GM13976 (cell line): ENCODE measurements at places on chromosomes 12 and 14.
A peak's percentile ranks its signal among the peaks of the same experiment; 100 is the strongest.

DNA sequence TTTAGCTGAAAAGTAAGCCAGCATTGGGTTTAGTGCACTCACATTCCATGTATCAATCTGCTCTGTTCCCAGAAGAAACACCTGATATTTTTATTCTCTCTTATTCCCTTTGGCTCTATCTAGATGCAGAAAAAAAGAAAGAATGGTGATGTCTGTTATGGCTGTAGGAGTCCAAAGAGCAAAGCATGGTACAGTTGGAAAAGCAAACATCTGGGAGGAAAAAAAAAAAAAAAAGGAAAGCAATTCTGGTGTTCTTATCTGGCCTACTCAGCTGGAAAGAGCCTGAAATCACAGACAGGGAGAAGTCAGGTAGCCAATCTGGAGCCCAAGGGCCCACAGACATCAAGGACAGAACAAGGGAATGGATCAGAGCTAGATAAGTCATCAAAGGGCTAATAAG lies 293.9 kb downstream of the DUSP6 start:
- no peak for DNase-seq

DNA sequence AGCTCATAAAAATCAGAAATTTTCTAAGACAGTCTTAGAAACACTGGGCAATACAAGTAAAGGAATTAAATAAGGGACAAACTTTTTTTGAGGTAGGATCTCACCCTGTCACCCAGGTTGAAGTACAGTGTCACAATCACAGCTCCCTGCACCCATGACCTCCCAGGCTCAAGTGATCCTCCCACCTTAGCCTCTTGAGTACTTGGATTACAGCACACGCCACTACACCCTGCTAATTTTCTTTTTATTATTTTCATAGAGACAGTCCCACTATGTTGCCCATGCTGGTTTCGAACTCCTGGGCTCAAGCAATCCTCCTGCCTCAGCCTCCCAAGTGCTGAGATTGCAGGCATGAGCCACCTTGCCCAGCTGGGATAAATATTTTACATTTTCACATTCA lies 90.3 kb downstream of the USP15 start:
- no peak for DNase-seq

GRCh38 chr12:75553836-75554555 lies 42.6 kb upstream of the KRR1 start:
- DNase-seq: no peak

GRCh38 chr14:24816011-24816928 lies 182.3 kb upstream of the GZMB start:
- DNase-seq: no peak

GRCh38 chr12:84793558-84794367 lies 118.8 kb downstream of the SLC6A15 start:
- no peak for DNase-seq

GRCh38 chr12:46470975-46471374 lies 98.4 kb upstream of the SLC38A2 start:
- no peak for DNase-seq

- DNase-seq: peak; percentile 37
Measured at GRCh38 chr14:97077253-97077653, 280.1 kb downstream of the VRK1 start.

DNA sequence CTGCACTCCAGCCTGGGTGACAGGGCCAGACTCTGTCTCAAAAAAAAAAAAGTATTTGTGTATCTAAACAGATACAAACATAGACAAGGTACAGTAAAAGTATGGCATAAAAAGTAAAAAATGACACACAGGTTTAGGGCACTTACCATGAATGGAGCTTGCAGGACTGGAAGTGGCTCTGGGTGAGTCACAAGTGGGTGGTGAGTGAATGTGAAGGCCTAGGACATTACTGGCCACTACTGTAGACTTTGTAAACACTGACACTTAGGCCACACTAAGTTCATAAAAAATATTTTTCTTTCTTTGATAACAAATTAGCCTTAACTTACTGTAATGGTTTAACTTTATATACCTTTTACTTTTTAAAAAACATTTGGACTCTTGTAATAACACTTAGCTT lies 38.0 kb upstream of the EIF5 start:
- DNase-seq: no peak

GRCh38 chr12:225012-225411 lies 11.1 kb upstream of the SLC6A12 start:
- DNase-seq: no peak

DNA sequence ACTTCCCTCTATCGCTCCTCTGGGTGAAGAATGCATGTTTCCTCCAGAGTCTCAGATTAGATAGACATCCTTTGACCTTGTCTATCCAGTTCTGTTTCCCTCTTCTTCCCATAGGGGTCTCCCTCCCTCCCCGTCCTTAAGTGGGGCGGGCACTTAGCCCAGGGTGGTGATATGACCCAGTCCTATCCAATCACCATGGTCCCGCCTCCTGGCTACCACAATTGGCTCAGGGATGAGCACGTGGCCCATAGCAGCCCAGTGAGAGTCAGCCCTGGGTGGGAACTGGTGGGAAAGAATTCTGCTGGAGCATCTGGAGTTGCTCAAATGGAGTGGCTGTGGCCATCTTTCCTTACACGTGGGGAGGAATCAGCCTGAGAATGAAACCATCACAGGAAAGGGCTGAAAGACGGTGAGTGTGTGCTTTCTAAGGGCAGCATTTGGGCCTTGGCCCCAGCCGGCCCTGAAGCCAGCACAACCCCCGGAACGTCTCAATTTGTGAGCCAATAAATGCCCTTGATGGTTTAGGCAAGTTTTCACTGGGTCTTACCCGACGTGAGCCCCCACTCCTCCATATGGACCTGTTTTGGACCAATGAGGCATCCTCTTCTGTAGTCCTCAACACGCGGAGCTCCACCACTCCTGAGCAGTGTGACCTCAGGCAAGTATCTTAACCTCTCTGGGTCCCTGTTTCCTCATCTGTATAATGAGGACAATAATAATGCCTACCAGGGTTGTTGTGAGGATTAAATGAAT lies 14.4 kb upstream of the MLXIP start:
- DNase-seq: peak; percentile 71

GRCh38 chr12:10121278-10121677 lies 8.7 kb downstream of the CLEC7A start:
- DNase-seq: no peak

DNA sequence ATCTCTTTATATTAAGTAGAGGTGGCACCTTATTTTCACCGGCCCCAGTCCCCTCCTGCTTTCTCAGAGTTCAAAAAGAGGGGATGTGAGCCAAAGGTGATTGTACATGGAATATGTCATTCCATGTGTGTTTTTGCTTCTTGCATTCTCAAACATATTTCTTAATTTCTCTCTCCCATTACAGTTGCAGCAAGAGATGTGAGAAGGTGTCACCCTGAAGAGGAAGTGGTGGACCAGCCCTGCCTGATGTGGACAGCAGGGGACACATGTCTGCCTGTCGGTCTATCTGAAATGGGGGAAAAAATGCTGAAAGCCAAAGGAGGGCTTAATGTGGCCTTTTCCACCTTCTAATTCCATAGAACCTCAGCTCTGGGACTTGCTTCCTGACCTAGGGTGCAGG lies 1.9 kb upstream of the FOXN3 start:
- no peak for DNase-seq

DNA sequence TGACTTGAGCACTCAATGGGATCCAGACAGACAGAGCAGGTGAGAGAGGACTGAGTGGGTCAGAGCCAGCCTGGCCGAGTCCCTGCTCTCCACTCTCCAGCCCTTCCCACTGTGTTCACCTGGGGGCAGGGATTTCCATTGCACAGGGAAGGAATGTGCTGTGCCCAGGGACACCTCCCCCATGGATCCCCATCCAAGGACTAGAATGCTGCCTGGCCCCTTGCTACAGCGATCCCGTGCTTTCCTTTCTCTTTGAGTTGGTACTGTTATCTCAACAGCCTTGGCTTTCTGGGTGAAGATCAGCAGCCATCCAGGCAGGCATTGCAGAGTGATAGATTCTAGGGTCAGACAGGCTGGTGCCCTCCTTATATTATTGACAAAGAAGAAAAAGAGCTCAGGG lies 60.3 kb upstream of the DLK1 start:
- no peak for DNase-seq

DNA sequence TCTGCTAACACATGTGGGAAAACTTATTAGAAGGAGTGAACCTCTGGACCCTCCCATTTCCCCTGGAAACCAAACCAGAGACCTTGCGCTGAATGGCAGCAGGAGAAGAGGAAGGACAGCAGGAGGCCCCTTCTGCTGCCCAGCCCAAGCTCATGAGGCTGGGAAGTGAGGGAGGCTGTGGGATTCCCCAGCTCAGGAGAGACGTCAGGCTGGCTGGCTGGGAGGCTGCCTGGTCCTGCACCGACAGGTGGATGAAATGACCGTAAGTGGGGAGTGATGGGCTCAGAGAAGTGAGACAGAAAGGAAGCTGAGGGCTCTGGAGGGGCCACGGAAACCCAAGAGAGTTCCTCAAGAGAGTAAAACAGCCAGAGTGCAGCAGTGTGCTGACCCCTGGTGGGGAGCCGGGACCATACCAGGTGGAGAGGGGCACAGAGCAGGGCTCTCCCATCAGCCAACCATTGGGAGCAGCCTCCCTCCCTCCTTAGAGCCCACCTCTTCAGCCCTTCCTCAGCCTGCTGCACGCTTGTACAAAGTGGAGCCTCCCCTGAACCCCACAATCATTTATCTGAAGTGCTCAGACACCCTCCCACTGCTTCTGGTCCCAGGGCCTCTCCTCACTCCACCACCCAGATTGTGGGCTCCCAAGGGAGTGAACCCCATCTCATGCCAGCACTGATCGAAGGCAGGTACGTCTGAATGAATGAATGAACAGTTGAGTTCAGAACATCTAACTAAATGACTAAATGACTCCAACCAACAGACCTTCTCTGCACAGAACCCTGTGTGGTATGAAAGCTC lies 14.0 kb downstream of the TAMALIN start:
- peak; percentile 76 for DNase-seq

DNA sequence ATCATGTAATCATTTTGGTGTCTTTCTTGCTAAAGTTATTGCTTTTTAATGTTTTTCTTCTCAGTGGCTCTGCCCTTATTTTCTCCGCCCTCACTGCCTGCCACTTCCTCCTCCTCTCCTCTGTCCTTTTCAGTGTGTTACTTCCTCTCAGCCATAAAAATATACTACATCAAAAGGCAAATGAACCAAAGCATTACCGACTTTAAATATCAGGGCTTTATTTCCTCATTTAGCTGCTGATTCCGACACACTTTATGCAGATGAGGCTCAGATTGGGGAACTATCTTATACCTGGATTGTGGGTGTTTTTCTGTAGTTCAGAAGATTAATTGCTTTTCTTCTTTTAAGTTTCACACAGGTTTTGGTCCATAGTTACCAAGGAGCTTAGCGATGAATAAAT lies 118.1 kb downstream of the CMAS start:
- DNase-seq: no peak

DNA sequence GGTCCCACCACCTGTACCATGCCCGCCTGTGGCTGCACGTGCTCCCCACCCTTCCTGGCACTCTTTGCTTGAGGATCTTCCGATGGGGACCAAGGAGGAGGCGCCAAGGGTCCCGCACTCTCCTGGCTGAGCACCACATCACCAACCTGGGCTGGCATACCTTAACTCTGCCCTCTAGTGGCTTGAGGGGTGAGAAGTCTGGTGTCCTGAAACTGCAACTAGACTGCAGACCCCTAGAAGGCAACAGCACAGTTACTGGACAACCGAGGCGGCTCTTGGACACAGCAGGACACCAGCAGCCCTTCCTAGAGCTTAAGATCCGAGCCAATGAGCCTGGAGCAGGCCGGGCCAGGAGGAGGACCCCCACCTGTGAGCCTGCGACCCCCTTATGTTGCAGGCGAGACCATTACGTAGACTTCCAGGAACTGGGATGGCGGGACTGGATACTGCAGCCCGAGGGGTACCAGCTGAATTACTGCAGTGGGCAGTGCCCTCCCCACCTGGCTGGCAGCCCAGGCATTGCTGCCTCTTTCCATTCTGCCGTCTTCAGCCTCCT lies 1.1 kb downstream of the INHBE start:
- DNase-seq: peak; percentile 61

- no peak for DNase-seq
Measured at GRCh38 chr14:43528321-43528720, 978.8 kb downstream of the FSCB start.

DNA sequence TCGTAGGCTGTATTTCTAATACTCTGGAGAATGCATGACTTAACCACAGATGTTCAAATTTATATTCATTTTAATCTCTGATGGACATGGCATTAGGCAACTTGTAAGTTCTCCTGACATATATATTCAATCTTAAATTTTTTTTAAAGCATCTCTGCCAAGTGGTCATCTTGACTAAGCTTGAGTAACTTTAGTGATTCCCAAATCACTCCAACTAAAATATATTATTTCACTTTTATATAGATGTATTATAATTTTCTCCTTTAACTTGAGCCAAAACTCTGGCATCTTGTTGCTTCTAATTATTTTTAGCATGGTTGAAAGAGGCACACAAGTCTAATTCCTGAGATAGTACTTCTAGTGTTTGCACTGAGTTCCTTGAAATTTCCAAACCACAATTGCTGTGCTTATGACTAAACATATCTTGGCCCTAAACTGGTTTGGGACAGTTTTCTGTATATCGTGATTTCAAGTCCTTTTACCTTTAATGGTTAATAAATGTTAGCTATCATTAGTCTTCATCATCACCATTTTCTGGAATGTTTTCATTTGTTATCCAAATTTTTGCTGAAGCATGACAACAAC lies 8.4 kb downstream of the LRFN5 start:
- DNase-seq: no peak

GRCh38 chr12:76391461-76391860 lies 43.2 kb upstream of the BBS10 start:
- DNase-seq: no peak

GRCh38 chr12:65779946-65780345 lies 44.3 kb upstream of the HMGA2 start:
- DNase-seq: no peak

DNA sequence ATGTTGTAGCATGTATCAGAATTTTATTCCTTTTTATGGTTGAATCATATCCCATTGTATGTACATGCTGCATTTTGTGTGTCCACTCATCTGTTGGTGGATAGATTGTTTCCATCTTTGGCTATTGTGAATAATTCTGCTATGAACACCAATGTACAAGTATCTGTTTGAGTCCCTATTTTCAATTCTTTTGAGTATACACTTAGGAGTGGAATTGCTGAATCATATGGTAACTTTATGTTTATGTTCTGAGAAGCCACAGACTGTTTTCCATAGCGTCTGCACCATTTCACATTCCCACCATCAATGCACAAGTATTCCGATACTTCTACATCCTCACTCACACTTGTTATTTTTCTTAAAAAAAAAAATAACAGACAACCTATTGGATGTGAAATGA lies 91.5 kb downstream of the ARF6 start:
- no peak for DNase-seq

DNA sequence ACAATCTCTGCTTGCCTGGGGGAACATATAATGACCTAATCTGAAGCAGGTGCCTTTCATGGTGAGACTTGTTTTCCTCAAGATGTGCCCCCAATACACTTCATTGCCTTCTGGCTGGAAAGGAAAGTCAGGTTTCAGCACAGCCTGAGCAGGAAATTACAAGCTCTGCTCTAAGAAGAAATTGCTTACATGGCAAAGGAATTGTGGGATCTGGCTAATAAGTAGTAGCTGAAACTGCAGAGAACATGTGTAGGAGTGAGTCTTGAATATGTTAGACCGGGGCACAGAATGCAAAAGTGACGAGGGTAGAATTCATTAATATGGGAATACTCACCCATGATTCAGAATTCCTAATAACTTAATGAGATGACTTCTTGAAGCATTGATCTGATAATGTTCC lies 6.3 kb upstream of the CFAP54 start:
- no peak for DNase-seq

GRCh38 chr14:65438266-65438933 lies 25.9 kb downstream of the FUT8 start:
- DNase-seq: no peak
